AG08395 (cell line): ENCODE measurements at places on chromosomes 1 and 21.

GRCh38 chr1:159925719-159926078, 392 bp upstream of the TAGLN2 start:
- peak; percentile 32 for DNase-seq

- DNase-seq: no peak
Measured at GRCh38 chr1:178405137-178405536, 91.6 kb downstream of the CLEC20A start.

DNA sequence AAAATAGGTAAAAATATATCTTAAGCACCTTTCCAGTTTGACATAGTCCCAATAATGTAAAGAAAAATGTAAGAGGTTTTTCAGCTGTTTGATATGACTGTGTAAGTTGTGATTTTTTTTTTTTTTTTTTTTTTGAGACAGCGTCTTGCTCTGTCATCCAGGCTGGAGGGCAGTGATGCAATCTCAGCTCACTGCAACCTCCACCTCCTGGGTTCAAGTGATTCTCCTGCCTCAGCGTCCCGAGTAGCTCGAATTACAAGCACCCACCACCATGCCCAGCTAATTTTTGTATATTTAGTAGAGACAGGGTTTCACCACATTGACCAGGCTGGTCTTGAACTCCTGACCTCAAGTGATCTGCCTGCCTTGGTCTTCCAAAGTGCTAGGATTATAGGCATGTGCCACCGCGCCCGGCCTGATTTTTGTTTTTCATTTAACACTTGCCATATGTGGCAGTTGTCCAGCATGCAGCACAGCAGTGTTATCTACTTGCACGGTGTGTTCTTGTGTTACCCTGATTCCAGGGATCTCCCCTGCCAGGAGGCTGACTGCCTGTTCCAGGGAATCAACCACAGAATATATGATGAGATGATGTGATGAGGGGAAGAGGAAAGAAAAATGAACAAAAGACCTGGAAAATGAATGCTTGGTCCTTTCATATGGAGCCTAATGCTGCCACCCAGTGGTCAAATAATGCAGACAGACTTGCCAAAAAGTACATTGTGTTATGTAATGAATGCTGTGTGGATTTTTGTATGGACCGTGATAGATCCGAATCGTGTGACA, 79.0 kb downstream of the RAVER2 start:
- DNase-seq: peak; percentile 64

DNA sequence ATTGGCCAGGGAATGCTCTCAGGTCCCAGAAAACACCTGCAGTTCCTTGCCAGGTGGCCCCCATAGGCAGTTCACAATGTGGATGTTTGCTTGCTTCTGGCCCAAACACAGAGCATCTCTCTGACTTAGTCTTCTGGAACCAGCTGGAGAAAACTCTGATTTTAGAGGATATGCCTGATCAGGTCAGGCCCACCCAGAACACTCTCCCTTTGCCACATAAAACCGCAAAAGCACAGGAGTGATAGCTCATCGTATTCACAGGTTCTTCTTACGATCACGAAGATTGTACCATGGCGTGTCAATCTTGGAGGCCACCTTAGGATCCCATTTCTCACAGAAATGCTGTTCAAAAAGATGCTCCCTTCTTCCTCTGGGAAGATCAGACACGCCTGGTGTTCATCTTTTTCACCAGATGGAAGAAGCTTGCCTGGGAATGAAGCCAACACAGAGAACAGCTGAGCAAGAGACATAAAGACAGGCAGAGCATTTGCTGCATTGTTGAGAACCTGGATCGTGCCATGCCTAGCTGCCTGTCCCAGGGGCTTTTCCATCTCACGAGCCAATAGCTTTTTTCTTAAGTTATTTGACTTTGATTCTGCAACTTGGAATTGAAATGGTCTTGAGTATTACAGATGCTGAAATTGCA, 11.6 kb upstream of the CD247 start:
- no peak for DNase-seq
